Thoracic aorta endothelial cell (primary cell): ENCODE measurements at places on chromosomes 7 and 10. TPM values are rescaled to one million over a fixed set of nuclear protein-coding genes. Genes with fewer than 3 reads are reported as not detected.

POU6F2 gene
- total RNA-seq, result not detected in 2 replicates

AKR1C8 gene
- total RNA-seq, result not detected in 2 replicates

PROSER2 gene
- 9.0 and 10.2 TPM in 2 replicates for total RNA-seq

ARHGAP22 gene
- 65.8 and 76.5 TPM in 2 replicates for total RNA-seq

TMEM120A gene
- total RNA-seq, result 17.3 and 19.8 TPM in 2 replicates

PTPN12 gene
- 120 and 134 TPM in 2 replicates for total RNA-seq
